ENCODE measurements at places on chromosomes 2 and 18.

GRCh38 chr2:28401411-28401810, 8.8 kb downstream of the FOSL2 start:
- no peak for DNase-seq

GRCh38 chr2:6423944-6424343, 441.8 kb downstream of the CMPK2 start:
- no peak for DNase-seq

DNA sequence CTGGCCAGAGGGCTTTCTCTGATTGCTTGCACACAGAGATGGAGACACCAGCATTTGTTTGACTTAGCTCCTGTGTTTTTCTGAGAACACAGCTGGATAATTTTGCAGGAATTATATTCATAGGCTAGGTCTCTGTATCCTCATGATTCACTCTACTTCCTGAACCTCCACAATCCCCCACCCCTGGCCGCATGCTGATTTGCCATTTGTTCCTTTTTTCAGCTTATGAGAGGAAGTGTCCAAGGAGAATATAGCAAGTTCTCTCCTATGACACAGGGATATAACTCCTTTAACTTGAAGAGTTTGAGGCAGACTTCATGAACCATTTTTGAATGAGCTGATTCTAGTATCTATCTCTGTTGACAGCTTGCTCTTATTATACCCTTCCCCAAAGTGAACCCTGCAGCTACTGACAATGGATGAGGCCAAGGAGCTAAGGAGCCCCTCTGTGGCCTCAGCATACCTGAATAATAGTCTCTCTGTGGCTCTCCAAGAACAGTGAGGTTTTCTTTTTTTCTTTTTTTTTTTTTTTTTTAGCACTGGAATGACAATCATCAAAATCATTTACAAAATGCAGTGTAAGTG, 15.4 kb downstream of the CAVIN2 start:
- DNase-seq = no peak

GRCh38 chr18:58975296-58975695, 110.6 kb downstream of the ZNF532 start:
- no peak for DNase-seq

DNA sequence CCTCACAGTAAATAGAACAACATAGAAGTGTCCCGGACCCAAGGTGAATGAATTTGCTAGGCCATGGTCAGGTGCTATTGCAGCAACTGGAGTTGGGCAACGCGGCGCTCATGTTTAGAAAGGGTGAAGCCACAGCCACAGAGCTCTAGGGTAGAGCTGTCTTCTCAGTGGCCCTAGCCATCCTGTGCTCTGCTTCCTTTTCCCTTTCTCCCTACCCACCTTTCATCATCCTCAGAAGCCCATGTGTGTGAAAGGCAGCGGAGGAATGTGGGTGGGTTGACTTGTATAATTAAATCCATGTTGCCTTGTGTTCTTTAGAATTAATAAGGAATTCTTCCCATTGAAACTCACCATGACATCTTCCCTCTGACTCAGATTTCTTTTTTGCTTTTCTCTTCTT, 336.7 kb downstream of the OSR1 start:
- DNase-seq = no peak

DNA sequence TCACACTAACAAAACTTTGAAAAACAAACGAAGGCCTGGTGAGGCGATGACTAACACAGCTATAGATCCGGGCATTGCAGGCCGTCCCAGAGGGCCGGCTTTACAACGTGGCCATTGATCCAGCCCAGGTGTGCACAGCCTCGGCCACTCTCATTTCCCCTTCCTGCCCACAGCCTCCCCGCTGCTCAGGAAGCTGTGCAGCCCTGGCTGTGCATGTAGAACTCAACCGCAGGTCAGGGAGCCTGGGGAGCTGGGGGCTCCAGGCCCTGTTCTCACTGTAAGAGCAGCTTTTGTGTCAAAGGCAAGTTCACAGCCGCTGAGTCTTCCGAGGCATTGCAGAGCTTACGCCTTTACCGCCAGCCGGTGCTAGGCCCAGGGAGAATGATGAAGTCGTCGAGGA, 87.2 kb downstream of the LONRF2 start:
- no peak for DNase-seq

DNA sequence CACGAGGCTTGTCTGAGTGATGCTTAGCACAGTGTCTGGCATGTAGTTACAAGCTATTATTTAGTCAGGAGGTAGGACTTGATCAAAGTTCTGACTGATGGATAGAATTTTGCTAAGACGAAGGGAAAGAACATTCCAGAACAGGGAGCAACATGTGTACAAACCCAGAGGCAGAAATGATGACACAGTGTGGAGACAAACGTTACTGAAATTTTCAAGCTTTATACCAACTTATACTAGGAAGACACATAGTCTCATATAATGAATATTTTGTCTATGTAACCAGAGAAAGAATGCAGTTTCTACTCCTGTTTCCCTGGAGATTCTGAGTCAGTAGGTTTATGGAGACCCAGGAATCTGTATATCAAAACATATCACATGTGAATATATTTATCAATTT, 123.4 kb downstream of the FAM124B start:
- DNase-seq = no peak

DNA sequence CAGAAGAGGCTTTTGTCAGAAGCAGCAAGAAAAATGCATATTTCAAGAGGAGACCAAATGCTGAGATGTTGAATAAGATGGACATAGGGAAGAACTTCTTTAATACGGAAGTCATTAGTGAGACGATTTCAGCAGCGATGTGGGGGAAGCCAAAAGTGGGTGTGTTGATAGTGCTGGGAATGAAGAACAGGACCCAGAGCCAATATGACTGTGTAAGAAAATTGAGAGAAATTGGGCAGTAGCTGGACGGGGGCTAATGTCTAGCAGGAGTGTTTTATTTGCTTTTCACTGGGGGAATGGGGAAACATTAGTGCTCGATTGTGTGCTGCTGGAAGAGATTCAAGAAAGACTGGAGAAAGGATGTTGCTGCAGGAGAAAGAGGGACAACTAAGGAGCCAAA, 788.7 kb upstream of the KLHL29 start:
- DNase-seq = no peak

- DNase-seq = no peak
Measured at GRCh38 chr18:29459972-29460371, 1283.0 kb upstream of the CDH2 start.

GRCh38 chr2:74860079-74860478, 26.2 kb downstream of the HK2 start:
- DNase-seq = no peak

DNA sequence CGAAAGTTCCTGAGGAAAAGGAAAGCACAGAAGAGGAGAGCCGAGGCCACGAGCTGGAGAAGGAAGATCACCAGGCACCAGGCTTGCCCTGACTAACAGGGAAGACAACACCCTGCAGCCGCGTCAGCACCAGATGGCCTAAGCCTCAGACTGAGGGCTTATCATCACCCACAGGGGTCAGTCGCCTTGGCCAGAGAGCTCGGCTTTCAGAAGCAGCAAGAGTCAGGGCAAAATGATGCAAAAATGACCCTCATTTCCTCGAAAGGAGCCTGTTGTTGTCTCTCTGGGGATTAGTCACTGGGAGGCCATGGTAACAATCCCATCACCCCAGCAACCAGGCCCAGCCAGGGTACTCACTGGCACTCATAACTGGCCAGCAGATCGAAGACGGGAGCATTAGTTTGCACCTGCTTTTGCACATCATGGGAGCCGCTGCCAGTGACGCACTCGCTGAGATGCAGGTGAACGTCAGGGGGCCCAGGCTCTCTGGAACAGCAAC, 42.7 kb upstream of the ZFP36L2 start:
- no peak for DNase-seq

- no peak for DNase-seq
Measured at GRCh38 chr2:203878063-203878462, 10.5 kb downstream of the CTLA4 start.

GRCh38 chr2:866009-866680, 84.5 kb upstream of the SNTG2 start:
- DNase-seq = no peak

DNA sequence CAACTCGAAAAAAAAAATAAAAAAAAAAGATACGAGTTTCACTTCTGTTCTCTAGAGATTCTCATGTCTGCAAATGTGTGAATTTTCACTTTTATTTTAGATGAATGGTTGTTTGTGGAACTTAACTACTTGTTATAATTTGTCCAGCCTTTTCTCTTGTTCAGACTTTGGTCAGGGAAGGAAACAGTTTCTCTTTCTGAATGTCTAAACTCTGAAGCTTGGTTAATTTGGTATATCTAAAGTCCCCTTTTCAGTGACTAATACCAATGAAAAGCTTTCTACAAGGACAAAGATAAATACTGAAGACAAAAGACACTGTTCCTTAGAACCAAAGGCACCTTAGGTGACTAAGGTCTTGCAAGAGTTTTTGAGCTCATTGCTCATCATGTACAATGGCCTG, 144.4 kb upstream of the PIEZO2 start:
- DNase-seq = no peak

DNA sequence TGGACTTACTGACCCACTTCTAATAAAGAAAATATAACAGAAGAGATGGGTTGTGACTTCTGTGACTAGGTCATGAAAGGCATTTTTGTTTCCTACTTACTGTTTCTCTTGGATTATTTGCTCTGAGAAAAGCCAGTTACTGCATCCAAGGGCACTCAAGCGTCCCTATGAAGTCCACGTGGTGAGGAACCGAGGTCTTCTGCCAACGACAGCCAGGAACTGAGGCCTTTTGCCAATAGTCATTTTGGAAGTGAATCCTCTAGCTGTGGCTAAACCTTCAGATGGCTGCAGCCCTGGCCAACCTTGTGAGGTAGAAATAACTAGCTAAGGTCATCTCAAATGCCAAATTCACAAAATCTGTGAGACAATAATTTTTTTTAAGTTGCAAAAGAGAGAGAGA, 449.8 kb upstream of the RGPD4 start:
- no peak for DNase-seq

GRCh38 chr2:96239091-96239490, 26.7 kb downstream of the TMEM127 start:
- DNase-seq = no peak

DNA sequence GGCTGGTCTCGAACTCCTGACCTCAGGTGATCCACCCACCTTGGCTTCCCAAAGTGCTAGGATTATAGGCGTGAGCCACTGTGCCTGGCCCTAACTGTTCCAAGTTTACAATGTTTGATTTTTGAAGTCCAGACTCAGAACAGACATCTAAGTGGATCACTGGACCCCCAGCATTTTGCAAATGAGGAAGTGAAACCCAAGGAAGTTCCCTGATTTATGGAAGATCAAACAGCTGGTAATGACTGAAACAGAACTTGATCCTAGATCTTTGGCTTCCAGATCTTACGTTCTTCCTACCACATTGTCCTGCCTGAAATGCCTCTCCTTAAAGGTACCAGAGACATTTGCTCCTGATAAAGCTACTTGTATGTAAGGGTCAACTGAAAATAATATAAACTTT, 58.3 kb upstream of the NCOA1 start:
- no peak for DNase-seq

DNA sequence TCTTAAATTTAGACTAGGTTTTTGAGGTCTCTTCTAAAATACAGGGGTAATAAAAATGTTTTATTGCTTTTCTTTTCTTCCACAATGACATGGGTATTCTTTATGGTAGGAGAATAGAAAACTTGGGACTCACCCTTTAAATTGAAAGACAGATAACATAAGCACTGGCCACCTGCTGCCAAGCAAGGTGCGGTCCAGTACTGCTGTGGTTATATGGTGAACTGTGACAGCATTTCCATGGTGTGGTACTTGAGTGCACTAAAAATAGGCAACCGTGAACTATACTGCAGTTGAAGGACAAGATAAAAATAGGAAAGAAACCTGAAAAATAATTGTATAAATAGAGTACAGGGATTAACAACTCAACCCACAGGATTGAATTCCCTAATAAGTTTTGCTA, 54.4 kb upstream of the GRB14 start:
- DNase-seq = no peak

DNA sequence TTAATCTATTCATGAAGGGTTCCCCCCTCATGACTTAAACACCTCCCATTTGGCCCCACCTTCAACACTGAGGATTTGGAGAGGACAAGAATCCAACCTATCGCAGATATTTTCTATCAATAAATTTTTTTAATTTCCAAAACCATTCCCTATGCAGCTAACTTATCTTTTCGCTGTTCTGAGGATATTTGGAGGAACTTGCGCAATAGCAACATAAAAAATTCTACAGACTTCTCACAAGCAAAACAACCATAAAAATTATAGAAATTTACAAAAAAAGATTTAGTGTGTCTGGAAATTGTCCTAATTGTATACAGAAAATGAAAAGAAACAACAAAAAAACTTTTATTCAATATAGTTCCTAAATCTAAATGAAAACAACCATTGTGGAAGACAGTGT, 1472.7 kb upstream of the ZEB2 start:
- DNase-seq = no peak

DNA sequence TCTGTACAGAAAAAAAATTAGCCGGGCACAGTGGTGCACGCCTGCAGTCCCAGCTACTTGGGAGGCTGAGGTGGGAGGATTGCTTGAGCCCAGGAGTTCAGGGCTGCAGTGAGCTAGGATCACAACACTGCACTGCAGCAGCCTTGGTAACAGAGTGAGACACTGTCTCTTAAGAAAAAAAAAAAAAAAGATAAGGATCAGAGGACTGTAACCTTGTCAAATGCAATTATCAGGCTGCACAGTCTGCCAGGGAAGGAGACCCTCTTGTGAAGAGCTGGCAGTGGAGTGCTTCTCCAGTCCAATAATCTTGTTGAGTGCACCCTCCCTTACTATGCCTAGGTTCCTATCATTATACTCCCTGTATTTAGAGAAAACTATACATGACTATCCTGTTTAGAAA, 330.7 kb downstream of the PDE11A start:
- no peak for DNase-seq

DNA sequence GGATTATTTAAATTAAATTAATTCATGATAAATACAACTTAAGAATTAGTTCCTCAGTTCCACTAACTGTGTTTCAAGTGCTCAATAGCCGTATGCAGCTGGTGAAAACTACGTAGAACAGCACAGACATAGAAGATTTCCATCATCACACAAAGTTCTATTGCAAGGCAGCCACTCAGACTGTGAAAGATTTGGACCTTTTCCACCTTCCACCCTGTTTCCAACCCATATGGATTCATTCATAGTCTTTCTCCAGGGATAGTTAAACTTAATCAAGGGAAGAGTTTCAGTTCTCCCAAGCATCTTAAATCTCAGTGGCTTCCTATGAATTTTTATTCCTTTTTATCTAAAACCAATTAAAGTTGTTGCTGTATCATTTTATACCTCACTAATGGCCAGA, 2030.8 kb downstream of the SUCLG1 start:
- DNase-seq = no peak

GRCh38 chr2:74020702-74021406, 36.1 kb downstream of the TET3 start:
- no peak for DNase-seq

- no peak for DNase-seq
Measured at GRCh38 chr2:197885587-197885986, 81.2 kb downstream of the PLCL1 start.

DNA sequence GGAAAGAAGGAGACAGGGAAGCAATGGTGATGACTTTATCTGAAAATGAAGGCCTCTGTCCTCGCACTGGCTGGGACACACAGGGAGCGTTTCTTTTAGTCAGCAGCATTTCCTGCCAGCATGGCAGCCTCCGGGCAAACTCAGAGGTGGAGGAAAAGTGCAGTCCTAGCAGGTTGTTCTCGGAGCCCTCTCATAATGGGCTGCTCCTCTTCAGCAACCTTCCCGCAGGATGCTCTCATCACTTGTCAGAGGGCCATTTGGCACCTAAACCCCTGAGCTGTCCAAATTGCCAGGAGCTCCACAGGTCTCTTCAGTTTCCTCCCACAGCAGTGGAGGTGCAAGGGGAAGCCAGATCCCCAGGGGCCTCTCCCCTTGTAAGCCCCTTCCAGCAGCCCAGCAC, 6.2 kb downstream of the STK39 start:
- no peak for DNase-seq
